ENCODE measurements at places on chromosomes 5 and 9. TPM values are rescaled to one million over a fixed set of nuclear protein-coding genes. Genes with fewer than 3 reads are reported as not detected.

TEK gene
- 9.1 TPM for total RNA-seq

ISL1 gene
- total RNA-seq, result 0.62 TPM

ZDHHC11B gene
- not detected for total RNA-seq

PCDHB4 gene
- 0.38 TPM for total RNA-seq

CARTPT gene
- not detected for total RNA-seq

PDZD2 gene
- total RNA-seq, result 0.36 TPM
